Spleen (tissue), 13 donors: ENCODE measurements at places on chromosomes 16 and 17. TPM values are rescaled to one million over a fixed set of nuclear protein-coding genes. Genes with fewer than 3 reads are reported as not detected.

- H3K27me3 ChIP-seq = no peaks in the 10 kb centered on the region
- no peak overlapping the region for H3K4me3 ChIP-seq
- H3K4me1 ChIP-seq = peaks cover 7% of the 10 kb centered on the region
- DNase-seq = no peak
- peak overlapping the region; percentile 60 for H3K27ac ChIP-seq
Measured at GRCh38 chr17:69575346-69575761, 160.9 kb downstream of the MAP2K6 start.

DNA sequence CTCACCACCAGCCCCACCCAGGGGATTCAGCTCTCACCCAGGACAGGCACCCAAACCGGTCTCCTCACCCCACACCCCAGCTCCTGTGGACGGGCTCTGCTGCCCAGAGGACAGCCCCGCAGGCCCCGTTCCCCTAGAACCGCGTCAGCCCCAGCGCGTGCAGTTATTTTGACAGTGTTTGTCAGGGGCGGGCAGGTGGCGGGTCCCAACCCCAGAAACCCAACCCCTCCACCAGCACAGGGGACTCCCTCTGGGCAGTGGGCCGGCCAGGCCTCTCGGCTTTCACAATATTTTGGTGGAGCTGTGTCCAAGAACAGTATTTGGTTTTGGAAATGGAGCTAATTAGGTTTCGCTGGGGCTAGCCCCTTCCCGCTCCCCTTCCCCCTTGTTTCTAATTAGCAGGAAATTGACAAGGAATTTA lies 44.8 kb downstream of the BAHCC1 start:
- no peaks in the 10 kb centered on the region for H3K36me3 ChIP-seq
- H3K27ac ChIP-seq = no peak overlapping the region
- H3K4me1 ChIP-seq = peaks cover 43% of the 10 kb centered on the region
- no peaks in the 10 kb centered on the region for H3K27me3 ChIP-seq
- H3K4me3 ChIP-seq = no peak overlapping the region

GRCh38 chr16:70391881-70392481 lies 45.3 kb downstream of the DDX19A start:
- H3K4me3 ChIP-seq = no peak overlapping the region
- H3K27ac ChIP-seq = no peak overlapping the region
- peaks cover 74% of the 10 kb centered on the region for H3K36me3 ChIP-seq
- peaks cover 5% of the 10 kb centered on the region for H3K4me1 ChIP-seq
- DNase-seq = no peak

GUCY2D gene
- not detected for polyA plus RNA-seq
